ENCODE measurements at places on chromosomes 2 and 18.

DNA sequence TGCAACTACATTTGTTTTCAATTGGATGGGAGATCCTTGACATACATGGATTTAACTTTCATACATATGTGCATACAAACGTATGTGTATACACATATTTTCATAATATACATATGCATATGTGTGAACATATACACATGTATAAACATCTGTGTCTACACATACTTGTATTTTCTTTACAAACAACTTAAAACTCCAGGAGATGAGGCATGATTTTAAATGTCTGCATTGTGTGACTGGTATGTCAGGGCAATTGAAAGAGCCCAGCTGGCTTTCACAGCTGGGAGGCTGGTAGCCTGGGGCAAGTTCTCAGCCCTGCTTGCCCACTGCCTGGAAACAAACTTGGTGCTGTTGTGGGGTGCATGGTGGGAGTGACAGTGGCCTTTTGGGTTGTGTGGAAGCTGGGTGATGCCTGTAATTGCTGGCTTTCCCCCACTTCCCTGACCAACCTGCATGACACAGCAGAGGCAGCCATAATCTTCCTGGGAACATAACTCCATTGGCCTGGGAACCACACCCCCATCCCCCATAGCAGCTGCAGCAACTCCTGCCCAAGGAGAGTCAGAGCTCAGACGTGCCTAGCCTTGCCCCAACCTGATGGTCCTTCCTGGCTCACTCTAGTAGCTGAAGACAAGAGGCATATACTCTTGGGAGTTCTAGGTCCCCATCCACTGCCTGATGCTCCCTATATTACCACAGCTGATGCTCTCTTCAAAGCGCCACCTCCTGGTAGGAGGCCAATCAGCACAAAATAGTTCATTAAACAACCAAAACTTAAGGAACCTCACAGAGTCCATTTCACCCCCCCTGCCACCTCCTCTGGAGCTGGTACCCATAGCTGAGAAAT, 158.3 kb downstream of the CERS6 start:
- no peak for DNase-seq

GRCh38 chr2:226155093-226155875, 644.3 kb downstream of the IRS1 start:
- DNase-seq = no peak

DNA sequence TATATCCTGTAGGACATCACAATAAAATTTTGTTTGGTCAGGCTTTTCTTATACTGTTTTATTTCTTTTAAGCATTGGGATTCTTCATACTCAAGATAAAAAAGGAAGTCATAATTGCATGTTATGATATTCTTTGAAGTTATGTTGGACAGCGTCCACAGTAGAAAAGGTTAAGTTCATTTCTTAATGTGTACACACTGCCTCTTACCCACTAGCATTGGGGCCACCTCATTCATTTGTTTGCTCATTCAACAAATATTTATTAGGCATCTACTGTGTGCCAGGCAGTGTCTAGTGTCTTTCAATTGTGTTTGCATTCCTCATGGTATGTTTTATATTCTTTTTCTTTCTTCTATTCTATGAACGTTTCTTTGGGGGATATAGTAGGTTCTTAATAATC, 70.2 kb downstream of the PTPRM start:
- no peak for DNase-seq

DNA sequence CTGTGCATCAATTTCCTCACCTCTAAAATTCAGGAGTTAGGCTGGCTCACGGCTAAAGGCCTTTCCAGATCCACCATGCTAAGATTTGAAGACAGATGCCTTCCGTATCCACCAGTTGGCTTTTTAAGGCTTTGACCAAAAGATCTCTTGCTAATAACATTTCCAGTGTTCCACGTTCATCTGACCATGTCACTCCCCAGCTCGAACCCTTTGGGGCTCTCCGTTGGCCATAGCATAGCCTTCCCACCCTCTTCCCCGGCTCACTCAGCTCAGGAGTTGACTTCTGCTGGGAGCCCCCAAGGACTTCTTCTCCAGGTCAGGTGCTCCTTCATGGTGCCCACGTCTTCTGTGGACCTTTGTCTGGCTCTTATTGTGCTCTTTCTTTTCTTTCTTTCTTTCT, 53.3 kb downstream of the MYCN start:
- DNase-seq = no peak

All from stimulated activated CD4-positive, alpha-beta T cell treated with anti-CD3 and anti-CD28 coated beads, TNF-alpha, amount 100 ng/mL, for 1 hour (primary cell).